A549 treated with CORT108297 at 1 μM for 4 hours (cell line): ENCODE measurements at places on chromosomes 12 and 14. TPM values are rescaled to one million over a fixed set of nuclear protein-coding genes. Genes with fewer than 3 reads are reported as not detected.

Gene MUCL1
- not detected in 5 replicates for total RNA-seq

Gene SCNN1A
- 10.8 to 15.6 TPM (median 14.9 TPM) in 5 replicates for total RNA-seq

Gene HOXC9
- 11.1 to 12.5 TPM (median 11.7 TPM) in 5 replicates for total RNA-seq

Gene TAS2R43
- total RNA-seq: not detected in 5 replicates

Gene CLEC2D
- total RNA-seq: 0.52 to 0.96 TPM (median 0.72 TPM) in 5 replicates

Gene ESRRB
- total RNA-seq: 0.17 to 0.38 TPM (median 0.23 TPM) in 5 replicates

Gene LRP1-AS
- not detected in 5 replicates for total RNA-seq

Gene DHRS2
- 6.0 to 9.9 TPM (median 8.1 TPM) in 5 replicates for total RNA-seq

Gene FANCM
- 5.5 to 6.4 TPM (median 5.5 TPM) in 5 replicates for total RNA-seq

Gene SLC17A8
- 0.07 TPM in 1 of 5 replicates, not detected in the others for total RNA-seq

Gene INSM2
- total RNA-seq: 0.02 to 0.08 TPM (median 0.07 TPM) in 3 of 5 replicates, not detected in the others

Gene EFS
- not detected in 5 replicates for total RNA-seq

Gene GON7
- total RNA-seq: 13.4 to 17.6 TPM (median 15.1 TPM) in 5 replicates

Gene PLEKHD1
- total RNA-seq: 0.02 to 0.04 TPM (median 0.03 TPM) in 3 of 5 replicates, not detected in the others

Gene C14orf132
- 3.7 to 5.9 TPM (median 4.7 TPM) in 5 replicates for total RNA-seq

Gene ADAM21
- 0.03 TPM in 1 of 5 replicates, not detected in the others for total RNA-seq

Gene CPM
- 4.7 to 8.0 TPM (median 6.1 TPM) in 5 replicates for total RNA-seq

Gene HAL
- 0.16 to 0.30 TPM (median 0.18 TPM) in 4 of 5 replicates, not detected in the other for total RNA-seq

Gene SLCO1C1
- total RNA-seq: not detected in 5 replicates

Gene CMA1
- total RNA-seq: not detected in 5 replicates

Gene LALBA
- not detected in 5 replicates for total RNA-seq

Gene SDR9C7
- total RNA-seq: not detected in 5 replicates

Gene CDK2
- 46.4 to 60.7 TPM (median 57.7 TPM) in 5 replicates for total RNA-seq

Gene TMEM63C
- total RNA-seq: 0.78 to 1.4 TPM (median 0.96 TPM) in 5 replicates

Gene P2RX7
- total RNA-seq: not detected in 5 replicates

Gene C12orf50
- total RNA-seq: 0.06 to 0.08 TPM in 2 of 5 replicates, not detected in the others

Gene ATG101
- 82.5 to 103 TPM (median 103 TPM) in 5 replicates for total RNA-seq

Gene NABP2
- 55.2 to 63.7 TPM (median 60.3 TPM) in 5 replicates for total RNA-seq

Gene ACSM4
- total RNA-seq: not detected in 5 replicates

Gene TBX5
- not detected in 5 replicates for total RNA-seq

Gene ALX1
- 5.0 to 6.7 TPM (median 5.9 TPM) in 5 replicates for total RNA-seq

Gene HCAR1
- total RNA-seq: 0.01 to 0.06 TPM (median 0.02 TPM) in 5 replicates

Gene KERA
- total RNA-seq: not detected in 5 replicates

Gene GMPR2
- 55.1 to 62.8 TPM (median 56.6 TPM) in 5 replicates for total RNA-seq

Gene AGAP2
- total RNA-seq: 0.12 to 0.27 TPM (median 0.15 TPM) in 5 replicates

Gene DAO
- total RNA-seq: not detected in 5 replicates
